ENCODE measurements at places on chromosomes 6 and 20.
A peak's percentile ranks its signal among the peaks of the same experiment; 100 is the strongest.

GRCh38 chr20:64220891-64221527 is 34.5 kb upstream of the PCMTD2 start:
- DNase-seq, result peak; percentile 57

- no peak for DNase-seq
These were observed 77.8 kb upstream of the BHLHE23 start for GRCh38 chr20:63084563-63084927.

GRCh38 chr6:23145781-23146180 is 576.4 kb downstream of the HDGFL1 start:
- DNase-seq, result no peak

DNA sequence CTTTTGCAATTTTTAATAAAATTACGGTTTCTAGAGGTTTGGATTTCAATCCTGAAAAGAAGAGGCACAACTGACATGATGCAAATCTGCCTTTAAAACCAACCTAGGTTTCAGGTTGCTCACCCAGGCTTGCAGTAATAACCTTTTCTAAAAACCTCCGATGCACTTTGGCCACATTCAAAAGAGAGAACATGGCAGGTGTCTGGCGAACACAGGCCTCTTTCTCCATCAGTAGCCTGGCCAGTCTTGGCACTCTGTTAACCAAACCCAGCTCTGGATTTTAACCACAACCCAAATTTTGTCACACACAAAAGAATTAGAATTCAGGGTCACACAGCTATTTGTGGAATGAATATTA is 55.8 kb upstream of the MAFB start:
- no peak for DNase-seq

DNA sequence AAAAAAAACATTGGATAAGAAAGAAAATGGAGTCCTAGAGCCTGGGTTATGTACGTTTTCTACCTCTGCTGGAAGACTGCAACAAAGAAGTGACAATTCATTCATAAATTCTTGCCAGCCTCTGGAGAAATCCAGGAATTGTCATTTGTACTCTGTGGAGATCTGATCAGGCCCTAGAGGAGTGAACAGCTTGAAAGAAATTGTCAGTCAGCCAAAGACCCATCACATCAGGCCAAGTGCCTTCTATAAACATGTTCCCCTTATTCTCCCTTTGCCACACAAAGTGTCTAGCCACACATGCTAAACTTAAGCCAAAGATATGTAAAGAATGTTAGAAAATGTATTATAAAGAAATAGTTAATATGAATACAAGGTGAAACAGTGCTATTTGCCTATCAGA is 152.4 kb downstream of the ADAT2 start:
- no peak for DNase-seq

GRCh38 chr20:46128310-46129151 is 10.4 kb downstream of the CD40 start:
- peak; percentile 8 for DNase-seq

DNA sequence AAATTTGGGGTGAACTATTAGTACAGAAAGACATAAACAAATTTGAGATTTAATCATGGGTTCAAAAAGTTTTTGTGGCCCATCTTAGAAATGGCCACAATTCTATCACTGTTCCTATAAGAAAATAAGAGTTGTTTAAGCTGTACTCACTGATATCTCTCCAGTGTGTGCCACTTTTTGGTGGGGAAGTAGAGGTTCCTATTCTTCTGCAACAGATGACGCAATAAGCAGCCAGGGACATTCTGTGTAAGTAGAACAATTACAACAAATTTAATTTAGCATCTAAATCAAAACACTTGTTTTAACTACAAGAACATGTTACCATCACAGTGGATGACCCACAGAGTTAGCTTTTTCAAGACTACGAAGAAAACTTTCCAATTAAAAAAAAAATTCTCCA is 9.9 kb downstream of the SERAC1 start:
- no peak for DNase-seq

DNA sequence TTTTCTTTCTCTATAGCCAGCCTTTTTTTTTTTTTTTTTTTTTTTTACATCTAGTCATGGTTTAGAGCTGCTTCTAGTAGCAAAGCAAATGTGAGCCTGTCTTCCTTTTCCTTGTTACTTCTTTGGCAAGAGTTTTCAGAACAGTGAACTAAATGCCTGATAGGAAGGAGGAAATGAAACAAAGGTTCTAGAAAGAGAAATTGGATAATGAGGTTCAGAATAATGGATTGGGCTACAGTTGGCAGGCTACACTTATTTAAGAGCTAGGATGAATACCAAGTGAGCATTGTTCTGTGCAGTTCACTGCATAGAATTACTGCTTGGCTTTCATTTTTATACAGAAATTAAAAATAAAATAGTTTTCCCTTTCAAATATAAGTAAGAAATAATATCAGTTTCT is 78.6 kb downstream of the HIVEP1 start:
- no peak for DNase-seq

- no peak for DNase-seq
These were observed 329.6 kb upstream of the RSPO3 start for GRCh38 chr6:126788861-126789365.

DNA sequence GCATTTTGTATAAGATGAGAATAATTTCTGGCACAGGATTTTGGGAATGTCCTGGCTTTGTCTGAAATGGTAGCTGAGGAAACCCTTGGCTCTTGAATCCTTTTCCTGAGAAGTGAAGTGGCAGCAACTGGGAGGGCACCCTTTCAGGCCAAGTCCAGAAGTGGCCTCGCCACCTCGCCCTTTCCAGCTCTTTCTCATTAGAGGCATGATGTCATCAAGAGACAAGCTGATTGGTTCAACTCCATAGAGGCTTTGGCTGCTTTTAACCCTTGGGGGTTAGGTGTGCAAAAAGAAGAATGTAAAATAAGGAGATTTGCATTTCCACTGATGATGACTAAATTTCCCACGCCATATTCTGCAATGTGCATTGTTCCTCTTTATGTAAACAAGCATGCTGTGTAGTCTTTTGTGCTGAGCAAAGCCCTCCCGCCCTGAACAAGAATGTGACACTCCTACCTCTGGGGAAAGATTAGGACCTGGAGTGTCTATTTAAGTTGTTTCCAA is 116.5 kb downstream of the TCP11 start:
- peak; percentile 38 for DNase-seq

GRCh38 chr20:17667445-17667844 is 14.6 kb downstream of the RRBP1 start:
- no peak for DNase-seq

GRCh38 chr6:18823782-18824386 is 436.7 kb downstream of the RNF144B start:
- DNase-seq, result peak; percentile 64

DNA sequence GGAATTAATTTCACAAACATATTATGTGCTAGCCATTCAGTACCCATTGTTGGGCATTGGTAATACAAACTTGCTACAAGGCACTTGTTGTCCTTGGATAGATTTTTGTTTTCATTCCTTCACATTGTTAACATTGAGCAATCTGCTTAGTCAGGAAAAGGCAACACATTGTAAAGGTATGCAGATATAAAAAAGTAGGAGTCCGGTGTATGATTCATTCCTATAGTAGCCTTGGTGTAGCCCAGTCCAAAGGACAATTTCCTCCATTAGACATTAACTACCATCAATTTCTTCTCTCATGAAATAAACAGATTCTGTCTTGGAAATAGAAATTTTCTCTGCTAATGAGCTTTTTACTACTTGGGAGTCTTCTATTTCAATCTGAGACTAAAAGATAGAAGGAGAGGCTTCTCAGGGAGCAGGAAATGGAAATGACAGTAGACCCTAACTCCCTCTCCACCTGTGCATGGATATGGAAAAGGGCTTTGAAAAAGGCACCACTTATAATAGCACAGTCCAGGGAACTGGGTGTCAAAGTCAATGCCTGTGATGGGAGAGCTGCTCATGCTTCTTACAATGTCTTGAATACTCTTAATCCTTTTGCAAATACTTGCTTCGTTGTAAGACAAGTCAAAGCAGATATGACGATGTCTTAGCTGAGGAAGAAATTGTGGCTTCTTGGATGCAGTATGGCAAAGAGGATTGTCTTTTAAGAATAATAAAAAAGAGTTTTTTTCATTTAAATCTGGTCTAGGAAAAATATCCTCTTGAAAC is 369.4 kb upstream of the CITED2 start:
- no peak for DNase-seq

- peak; percentile 67 for DNase-seq
These were observed 215.2 kb downstream of the TMEM242 start for GRCh38 chr6:157107915-157108651.

DNA sequence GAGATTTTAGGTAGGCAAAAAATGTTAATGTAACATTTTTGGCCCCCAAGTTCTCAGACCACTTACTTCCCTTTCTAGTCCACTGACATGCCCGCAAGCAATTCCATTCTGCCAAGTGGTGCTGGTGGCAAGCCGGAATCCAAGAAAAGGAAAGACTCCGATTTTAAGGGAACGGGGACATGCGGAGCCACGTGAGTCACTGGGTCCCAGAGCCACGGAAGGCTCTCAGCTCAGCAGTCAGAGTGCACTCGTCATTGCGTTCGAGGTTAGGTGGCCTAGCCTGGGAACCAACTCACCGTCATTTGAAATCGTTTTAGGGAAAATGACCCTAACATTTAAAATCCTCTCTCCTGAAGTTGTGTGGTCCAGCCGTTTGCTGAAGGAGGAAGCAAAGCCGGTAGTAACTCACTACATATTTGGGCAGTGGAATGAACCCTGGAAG is 711 bp upstream of the SIRT5 start:
- peak; percentile 50 for DNase-seq

GRCh38 chr6:106564476-106564875 is 64.8 kb downstream of the RTN4IP1 start:
- no peak for DNase-seq

DNA sequence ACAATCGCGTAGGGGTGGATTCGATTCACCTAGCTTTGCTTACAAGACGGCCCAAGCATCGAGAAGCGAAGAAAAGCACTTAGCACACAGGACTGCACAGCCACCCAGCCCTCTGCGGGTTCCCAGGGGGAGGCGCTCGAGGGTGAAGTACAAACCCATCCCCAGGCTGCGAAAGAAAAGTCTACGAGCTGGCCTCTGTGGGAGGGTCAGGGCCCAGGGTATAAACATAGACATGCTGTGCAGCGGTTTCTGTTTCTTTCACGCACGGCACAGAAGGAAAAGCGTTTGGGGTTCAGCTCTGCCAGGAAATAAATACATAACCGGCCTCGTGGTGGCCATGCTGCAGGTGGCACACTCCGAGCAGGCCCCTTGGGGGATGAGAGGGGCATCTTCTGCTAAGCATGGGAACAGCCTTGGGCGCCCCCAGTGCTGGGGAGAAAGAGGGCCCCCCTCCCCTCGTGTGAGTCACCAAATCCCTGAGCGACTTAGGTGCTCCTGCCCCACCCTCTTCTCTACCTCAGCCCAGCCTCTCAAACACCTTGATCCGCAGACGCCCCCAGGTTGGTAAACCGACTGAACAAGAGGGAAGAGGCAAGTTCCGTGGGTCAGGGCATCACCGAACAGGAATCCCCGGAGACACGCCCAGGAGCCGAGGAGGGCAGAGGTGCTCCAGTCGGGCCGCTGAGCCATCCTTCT is 91.6 kb upstream of the RIPOR2 start:
- peak; percentile 38 for DNase-seq

GRCh38 chr20:1209447-1210387 is 6.5 kb downstream of the C20orf202 start:
- no peak for DNase-seq

- DNase-seq, result no peak
These were observed 22.8 kb upstream of the GCLC start for GRCh38 chr6:53567701-53568100.

DNA sequence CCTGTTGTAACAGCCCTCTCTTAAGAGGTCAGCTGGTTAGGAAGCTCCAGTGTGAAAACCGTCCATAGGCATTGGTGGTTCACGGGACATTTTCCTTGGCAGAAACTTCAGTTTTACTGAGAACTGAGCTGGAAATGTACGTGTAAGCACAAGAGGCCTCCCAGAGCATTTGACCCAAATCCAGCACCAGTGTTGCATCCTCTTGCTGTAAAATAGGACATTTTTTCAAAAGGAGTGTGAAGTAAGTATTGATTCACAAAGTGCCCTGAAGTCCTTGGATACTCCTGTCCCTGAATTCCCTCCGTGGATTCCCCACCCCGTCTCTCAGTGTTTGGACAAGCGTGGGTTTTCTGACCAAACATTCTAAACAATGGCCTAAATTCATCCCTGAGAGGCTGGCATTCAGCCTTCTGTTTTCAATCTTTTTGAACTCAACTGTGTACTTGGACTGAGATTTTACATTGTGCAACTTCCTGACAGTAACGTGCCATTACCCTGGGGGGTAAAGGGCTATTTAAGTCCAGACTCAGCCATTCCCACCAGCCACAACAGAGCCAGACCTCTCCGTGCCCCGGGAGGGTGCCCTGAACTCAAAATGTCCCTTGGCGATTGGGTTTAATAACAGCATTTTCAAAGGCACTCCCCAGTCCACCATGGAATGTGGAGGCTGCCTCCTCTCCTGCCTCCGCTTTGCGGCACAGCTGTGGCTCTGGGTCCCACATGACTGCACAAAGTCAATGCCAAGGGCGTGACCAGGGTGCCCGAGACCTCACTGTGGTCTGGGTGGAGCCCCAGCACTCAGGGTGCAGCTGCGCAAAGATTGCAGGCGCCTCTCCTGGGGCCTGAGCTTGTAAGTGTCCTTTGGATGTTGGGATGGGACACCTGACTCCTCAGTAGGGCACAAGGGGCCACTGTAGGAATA is 92.7 kb upstream of the AFDN start:
- DNase-seq, result no peak

GRCh38 chr6:67766057-67766456 is 869.0 kb upstream of the ADGRB3 start:
- no peak for DNase-seq

DNA sequence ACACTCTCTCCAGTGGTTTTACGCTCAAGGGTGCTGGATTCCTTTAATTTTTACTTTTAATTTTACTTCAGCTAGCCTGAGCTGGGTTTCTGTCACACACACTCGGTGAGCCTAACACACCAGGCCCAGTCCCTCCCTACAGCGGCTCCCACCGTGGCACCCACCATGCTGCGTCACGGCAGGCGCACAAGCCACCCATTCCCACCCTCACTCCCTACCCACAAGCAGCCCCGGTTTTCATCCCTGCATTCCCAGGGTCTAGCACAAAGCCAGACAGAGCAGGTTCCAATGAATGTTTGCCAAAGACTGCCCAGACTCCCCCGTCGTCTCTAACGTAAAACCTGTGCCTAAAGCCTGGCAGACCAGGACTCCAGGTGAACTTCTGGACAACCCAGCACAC is 50.3 kb downstream of the MYH7B start:
- DNase-seq, result no peak

GRCh38 chr6:148599967-148600426 is 146.8 kb upstream of the UST start:
- no peak for DNase-seq

- DNase-seq, result no peak
These were observed 35.0 kb upstream of the ESR1 start for GRCh38 chr6:151772446-151772845.

DNA sequence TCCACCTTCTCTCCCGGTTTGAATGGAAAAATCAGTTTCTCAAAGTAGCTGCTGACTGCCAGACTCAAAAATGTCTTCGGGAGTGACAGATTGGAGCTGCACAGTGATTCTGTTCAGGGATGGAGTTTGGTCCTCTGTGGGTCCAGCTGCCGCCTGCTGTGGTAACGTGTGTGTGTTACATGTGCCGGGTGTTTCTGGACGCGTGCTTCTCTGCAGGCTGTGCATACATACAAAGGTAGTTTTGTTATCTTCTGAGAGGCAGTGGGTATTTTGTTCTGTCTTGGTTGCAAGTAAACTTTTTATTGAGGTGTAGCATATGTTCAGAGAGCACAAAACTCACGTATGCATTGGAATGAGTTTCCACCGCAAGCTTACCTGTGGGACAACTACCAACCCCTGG is 41.3 kb upstream of the NAA20 start:
- no peak for DNase-seq
